ENCODE measurements at places on chromosomes 12 and 14.
A peak's percentile ranks its signal among the peaks of the same experiment; 100 is the strongest.

DNA sequence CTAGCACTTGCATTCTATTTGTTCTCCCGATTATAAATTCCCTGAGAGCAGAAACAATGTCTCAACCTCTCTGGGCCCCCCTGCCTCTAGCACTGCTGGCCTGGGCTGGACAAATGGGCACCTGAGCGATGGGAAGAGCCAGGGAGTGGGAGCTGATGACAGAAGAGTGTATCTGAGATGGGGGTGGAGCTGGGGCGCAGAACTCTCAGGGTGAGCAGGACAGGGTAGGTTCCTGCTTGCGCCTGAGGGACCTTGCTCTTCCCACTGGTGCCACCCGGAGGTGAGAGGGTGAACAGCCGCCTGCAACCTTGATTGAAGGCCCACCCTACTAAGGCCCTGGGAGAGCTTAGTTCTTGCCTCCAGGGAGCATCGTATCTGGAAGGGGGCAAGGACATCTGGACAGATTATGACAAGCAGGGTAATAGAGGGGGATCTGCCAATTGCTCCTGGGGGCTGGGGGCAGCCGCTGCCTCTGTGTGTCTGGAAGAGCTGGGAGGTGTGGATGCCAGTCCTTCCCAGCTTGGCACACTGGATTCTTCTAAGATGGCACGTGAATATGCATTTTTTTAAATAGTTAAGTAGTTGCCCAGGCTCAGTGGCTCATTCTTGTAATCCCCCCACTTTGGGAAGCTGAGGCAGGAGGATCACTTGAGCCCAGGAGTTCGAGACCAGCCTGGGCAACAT lies 43.0 kb upstream of the TSPAN9 start:
- DNase-seq: peak; percentile 54

- DNase-seq: no peak
Observed at GRCh38 chr14:76348898-76349297, 27.0 kb upstream of the ESRRB start.

- DNase-seq: no peak
Observed at GRCh38 chr12:9087087-9087835, 28.5 kb downstream of the A2M start.

DNA sequence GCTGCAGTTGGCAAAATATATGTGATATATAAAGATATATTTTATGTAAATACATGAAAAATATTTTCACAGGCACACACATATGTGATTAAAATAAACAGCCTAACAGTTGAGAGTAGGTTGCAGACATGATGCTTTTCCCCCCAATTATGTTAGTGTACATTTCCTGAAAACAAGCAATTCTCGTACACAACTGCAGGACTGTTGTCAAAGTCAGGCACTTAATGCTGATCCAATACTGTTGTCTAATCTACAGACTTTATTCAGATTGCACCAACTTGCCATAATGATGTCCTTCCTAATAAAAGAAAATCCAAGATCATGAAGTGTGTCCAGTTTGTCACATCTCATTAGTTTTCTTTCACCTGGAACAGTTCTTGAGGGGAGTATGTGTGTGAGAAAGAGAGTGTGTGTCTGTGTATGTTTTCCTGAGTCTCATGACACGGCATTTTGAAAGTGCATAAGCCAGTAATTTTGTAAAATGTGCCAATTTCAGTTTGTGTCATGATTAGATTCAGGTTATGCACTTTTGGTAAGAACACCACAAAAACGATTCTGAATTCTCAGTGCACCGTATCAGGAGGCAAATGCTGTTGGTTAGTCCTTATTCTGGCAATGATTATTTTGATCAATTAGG lies 16.5 kb upstream of the SEL1L start:
- no peak for DNase-seq

DNA sequence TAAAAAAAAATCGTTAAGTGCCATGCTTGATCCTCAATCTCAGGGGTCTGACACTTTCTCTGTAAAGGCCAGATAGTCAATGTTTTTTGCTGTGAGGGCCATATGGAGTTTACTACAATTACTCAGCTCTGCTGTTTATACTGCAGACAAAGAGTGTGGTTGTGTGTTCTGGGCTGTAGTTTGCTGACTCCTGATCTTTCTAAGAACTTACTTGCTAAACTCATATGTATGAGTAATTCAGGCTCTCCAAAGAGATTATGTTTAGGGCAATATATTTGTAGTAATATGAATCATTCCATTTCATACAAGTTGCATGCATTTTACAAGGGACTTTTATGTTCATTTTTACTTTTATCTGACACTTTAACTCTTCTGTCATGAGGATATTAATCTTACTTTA lies 188.2 kb downstream of the TMTC2 start:
- no peak for DNase-seq

GRCh38 chr14:91295851-91296796 lies 51.6 kb upstream of the GPR68 start:
- DNase-seq: no peak

GRCh38 chr12:117441751-117442150 lies 80.3 kb upstream of the NOS1 start:
- DNase-seq: no peak

Measured in activated CD4-positive, alpha-beta T cell treated with anti-CD3 and anti-CD28 coated beads, Interleukin-2, amount 50 U/mL, for 48 hours (primary cell).